ENCODE measurements at places on chromosomes 6 and 20.

DNA sequence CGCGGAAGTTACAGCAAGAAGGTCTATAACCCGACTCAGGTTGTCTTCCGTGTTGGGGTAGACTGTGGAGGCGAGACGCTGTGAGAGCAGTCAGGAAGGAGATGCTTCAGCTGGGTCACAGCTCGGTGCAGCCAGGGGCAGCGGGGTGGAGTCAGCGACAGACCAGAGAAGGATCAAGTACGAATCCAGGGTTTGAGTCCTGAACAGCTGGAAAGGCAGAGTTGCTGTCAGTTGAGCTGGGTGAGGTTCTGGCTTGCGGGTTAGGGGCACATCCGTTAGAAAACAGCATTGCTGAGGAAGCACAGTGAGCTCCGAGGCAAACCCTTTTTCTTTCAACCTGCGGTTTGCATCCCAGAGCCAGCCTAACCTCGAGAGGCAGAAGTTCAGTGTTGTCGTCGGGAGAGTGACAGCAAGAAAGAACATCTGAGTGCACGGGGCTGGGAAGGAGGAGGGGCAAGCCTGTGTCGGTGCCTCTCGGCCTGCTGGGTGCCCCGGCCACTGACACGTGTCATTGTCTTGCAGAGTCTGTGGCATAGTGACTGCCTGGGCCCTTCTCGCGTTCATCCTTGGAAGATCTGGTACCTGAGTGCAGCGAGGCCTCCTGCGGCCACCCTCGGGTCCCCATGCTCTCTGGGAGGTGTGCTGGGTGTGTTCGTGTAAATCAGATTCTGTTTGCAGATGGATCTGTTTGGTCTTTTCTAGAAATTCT is 20.0 kb downstream of the PNLDC1 start:
- DNase-seq = peak; percentile 53

- DNase-seq = no peak
Measured at GRCh38 chr6:17120019-17120418, 18.2 kb downstream of the STMND1 start.

DNA sequence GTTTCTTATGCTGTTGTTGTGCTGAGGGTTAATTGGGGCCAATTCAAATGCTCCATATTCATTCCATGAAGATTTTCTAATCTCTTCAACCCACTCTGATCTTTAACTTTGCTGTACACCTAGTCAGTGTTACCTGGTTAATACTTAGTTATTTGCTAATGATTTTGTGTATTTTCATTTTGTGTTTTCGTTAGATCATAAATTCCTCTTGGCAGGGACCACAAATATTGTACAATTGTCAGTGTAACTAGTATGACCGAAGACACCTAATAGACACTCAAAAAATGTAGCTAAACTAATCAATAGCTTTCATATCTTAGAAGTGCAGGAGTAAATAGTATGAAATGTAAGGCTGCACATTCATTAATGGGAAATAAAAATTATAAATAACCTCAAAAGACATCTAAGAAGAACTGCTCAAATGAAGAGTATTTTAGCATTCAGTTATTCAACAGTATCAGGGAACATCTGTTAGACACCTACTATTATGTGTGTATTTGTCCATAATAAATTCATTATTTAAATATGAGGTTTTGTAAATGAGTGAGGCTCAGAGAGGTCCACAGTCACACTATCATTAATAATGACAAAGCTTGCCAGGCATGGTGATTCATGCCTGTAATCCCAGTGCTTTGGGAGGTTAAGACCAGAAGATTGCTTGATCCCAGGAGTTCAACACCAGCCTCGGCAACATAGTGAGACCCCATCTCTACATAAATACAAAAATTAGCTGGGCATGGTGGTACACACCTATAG is 13.4 kb upstream of the HSF2 start:
- no peak for DNase-seq

DNA sequence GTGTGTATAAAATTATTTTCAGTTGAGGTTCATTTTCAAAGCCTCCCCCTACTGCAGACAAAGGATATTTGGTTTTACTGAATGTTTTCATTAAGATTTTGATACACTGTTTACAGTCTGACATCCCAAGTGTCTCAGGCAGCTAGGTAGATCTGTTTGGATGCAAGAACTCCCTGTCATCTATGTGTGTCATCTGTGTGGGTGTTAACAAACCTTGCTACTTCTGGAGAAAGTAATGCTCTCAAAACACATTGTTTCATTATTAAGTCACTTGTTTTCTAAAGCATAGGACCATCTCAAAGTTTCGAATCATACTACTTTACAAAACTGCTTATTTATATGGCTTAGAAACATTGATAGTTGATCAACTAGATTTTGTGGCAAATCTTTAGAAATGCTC is 114.5 kb upstream of the TMEM170B start:
- DNase-seq = no peak

- DNase-seq = no peak
Measured at GRCh38 chr20:8545212-8545611, 413.1 kb downstream of the PLCB1 start.

DNA sequence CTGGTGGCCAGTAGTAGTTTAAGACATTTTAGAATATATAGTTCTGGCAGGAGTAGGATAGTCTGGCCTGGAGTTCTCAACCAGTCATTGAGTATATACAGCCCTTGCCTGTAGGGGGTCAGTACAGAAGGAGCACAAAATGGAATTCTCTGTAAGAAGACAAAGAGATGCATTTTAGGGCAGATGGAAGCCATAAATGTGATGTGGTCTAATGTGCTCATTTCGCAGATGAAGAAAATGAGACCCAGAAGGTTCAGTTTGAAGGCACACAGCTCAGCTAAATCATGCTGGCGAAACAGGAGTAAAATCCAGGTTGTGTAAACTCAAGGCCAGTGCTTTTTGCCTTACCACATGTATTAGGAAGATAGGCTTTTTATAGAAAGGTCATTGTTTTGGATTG is 29.6 kb downstream of the QKI start:
- no peak for DNase-seq

GRCh38 chr6:32060966-32061655 is 22.9 kb downstream of the CYP21A2 start:
- no peak for DNase-seq

DNA sequence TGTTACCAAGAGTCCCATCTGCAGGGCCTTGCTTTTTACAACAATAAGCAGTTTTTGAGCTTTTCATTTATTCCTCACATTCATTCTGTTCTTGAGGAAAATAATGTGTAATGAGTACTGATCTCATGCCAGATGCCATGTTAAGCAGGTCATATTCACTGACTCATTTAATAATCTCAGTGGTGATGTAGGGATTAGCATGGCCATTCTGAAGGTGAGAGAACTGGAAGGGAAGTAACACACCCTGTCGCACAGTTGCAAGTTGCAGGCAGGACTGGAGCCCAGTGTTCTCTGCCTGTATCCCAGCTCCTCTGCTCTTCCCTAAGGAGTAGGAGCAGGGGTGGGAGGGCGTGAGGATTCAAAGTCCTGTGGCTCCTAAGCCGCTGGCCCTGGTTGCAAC is 5.6 kb downstream of the PCIF1 start:
- DNase-seq = no peak

DNA sequence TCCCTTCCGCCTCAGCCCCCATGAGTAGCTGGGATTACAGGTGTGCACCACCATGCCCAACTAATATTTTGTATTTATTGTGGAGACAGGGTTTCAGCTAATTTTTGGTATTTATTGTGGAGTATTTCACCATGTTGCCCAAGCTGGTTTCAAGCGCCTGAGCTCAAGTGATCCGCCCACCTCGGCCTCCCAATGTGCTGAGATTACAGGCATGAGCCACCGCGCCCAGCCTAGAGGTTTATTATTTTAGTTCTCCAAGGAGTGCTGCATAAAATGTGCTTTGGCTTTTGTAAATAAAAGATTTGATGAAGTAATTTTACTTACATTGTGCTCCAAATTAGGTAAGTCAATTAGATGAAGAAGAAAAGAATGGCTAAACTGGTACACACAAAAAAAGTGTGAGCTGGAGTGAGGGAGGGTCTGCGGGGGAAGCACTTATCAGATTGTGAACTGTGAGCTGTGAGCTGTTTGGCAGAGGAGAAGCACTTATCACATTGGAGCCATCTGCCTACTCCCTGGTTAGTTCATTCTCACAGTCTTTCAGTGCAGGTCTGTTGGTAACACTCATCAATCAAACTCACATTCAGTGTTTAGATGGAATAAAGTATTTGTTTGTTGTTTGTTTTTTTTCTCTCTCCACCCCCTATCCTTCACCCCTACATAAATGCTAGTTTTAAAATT is 398.0 kb downstream of the EPHA7 start:
- no peak for DNase-seq

- DNase-seq = no peak
Measured at GRCh38 chr20:4451487-4452081, 270.1 kb upstream of the PRND start.

DNA sequence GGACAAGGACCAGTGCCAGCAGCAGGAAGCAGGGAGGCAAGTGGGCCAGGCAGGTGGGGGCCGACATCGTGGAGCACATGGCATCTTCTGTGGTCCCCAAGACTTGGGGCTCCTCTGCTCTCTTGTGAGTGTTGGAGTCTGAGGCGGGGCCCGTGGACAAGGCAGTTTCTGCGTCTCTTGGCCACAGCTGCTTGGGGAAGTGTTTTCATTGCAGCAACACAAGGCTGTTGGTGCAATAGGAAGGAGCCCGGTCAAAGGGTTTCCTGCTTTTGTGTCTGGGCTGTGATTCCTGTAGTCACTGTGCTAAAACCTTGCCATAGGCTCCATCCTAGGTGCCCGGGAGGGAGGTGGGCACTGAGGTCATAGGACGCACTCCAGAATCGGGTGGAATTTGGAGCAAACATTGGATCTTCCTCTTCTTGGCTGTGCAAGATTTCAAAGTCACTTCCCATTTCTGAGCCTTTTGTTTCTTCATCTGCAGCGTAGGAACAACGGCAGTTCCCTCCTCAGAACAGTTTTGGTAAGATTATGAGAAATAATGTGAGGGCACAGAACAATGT is at the start of gene SIRPB2:
TSS of gene SIRPB2 (minus strand) at position 140 of the 560 bp plus-strand sequence. CDS start at position 79, 61 bp downstream.
- no peak for DNase-seq

- DNase-seq = no peak
Measured at GRCh38 chr6:91716361-91716760, 1129.5 kb upstream of the MAP3K7 start.

GRCh38 chr20:32534661-32535240 is 50.4 kb downstream of the NOL4L start:
- peak; percentile 68 for DNase-seq

- no peak for DNase-seq
Measured at GRCh38 chr20:7147220-7147601, 379.7 kb downstream of the BMP2 start.

DNA sequence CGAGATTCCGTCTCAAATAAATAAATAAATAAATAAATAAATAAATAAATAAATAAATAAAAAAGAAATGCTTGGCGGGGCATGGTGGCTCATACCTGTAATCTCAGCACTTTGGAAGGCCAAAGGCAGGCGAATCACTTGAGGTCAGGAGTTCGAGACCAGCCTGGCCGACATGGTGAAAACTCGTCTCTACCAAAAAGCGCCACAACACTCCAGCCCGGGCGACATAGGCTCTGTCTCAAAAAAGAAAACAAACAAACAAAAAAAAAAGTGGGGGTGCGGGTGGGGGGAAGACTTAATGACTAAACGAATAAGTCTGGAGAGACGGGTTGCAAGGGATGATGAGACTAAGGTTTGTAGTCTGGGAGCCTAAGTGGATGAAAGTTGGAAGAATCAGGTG is 170.7 kb downstream of the SLC16A10 start:
- DNase-seq = no peak

GRCh38 chr6:169046483-169047192 is 207.0 kb downstream of the THBS2 start:
- DNase-seq = no peak

DNA sequence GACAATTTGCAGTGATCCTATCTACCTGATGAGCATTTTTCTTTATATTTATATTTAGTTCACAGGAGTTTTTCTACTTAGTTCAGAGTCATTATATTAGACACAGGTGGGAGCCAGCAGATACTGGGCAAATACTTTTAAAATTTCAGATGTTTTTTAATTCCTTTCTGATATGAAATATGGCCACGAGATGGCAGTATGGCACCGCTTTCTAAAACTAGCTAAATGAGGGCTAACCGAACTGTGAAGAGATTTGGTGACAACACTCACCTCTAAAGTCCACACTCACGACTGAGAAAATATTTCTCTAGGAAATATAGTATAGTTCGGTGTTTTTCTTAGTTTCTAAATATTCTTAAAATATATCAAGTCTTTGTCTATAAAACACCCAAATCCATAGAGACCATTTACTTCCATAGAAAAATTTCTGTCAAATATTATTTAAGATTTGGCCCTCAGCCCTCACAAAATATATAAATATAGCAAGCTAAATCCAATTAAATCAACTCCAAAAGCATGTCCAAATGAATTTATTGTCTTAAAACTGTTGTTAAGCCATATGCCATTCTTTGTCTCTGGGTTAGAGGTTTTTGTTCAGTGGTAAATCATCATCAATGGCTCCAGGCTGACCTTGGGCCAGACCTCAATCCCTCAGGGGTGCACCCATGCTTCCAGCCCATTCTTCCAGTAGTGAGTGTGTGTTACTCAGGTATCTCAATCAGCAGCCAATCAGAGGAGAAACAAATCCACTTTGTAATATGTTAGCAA is 63.6 kb downstream of the HUS1B start:
- DNase-seq = peak; percentile 74

DNA sequence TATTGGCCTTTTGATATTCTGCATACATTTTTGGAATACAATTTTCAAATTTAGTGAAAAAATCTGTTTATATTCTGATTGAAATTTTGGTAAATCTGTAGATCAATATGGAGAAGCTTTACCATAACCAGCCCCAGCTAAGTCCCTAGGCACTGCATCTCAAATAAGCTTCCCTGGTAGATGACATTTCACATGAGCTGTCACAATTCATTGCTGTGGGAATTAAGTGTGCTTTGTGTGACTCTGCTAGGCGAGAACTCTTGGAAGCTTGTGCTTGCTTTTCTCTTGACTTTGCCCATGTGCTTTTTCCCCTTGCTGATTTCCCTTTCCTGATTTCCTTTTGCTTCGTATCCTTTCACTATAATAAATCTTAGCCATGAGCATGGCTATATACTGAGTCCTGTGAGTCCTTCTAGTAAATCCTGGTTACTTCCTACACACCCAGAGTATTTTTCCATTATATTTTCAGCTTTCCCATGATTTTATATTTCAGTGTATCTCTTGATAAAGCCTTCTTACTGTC is 166.5 kb upstream of the MMS22L start:
- DNase-seq = no peak

- no peak for DNase-seq
Measured at GRCh38 chr6:12260458-12261093, 29.6 kb upstream of the EDN1 start.

- DNase-seq = no peak
Measured at GRCh38 chr6:72561629-72562028, 60.2 kb upstream of the KCNQ5 start.

DNA sequence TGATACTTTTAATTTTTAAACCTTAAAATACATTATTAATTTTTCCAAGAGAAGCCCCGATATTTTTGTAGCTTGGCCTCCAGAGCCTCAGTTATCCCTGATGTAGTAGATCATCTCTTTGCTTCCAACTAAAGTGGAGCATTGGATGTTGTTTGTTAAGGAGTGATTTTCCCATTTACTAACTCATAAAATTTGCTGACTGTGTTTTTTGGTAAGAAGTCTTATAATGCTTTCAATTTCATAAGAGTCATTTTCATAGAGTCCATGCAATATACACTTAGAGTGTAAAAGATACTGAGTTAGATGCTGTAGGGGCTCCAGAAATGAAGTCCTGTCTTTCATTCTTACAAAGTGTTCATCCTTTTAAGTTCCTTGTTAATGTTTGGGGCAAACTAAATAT is 46.8 kb downstream of the CDKAL1 start:
- no peak for DNase-seq

- no peak for DNase-seq
Measured at GRCh38 chr6:158707120-158707820, 57.4 kb downstream of the SYTL3 start.

- no peak for DNase-seq
Measured at GRCh38 chr6:90218959-90219208, 77.8 kb downstream of the BACH2 start.
